ENCODE measurements at places on chromosomes 7 and 10. TPM values are rescaled to one million over a fixed set of nuclear protein-coding genes. Genes with fewer than 3 reads are reported as not detected.
A peak's percentile ranks its signal among the peaks of the same experiment; 100 is the strongest.

DNA sequence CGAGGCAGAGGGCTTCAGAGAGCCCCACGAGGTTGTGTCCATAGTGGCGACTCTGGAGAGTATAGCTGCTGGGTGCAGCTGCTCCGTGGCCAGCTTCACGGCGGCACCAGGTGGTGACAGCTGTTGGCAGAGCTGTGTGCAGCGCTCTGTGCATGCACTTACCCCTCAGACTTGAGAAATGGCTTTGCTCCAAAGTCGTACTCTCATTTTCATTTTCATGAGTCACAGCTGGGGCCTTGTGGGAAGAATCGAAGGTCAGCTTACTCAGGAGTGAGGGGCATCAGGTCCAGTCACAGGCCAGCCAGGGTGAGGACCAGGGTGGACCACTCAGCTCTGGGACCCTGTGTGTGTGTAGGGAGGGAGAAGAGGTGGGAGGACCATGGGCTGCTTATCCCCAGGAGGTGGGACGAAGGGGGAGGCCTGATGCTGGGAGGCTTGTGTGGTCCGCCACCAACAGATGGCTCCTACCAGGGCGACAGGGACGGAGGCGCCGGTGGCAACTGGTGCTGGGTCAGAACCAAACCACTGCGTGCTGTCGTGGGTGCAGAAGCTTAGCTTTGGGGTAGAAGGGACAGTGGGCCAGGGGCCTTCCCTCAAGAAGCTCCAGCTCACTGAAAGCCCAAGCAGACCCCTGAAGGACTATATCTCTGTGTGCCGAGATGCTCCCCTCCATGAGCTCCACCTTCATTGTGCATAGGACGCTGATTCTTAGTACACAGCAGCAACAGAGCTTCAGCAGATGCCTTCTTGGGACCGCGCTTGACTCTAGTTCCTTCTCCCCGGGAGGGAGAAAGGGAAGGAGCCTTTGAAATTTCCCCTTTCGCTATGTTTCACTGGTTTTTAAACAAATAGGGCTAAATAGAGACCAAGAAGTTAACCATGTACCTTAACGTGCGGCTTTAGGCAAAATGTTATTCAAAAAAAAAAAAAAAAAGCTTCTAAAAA lies 225.0 kb downstream of the CELF2 start:
- DNase-seq, result no peak

GRCh38 chr7:90584378-90584777 lies 11.7 kb upstream of the CDK14 start:
- no peak for DNase-seq

- DNase-seq, result no peak
These were observed 276.3 kb downstream of the ADARB2 start for GRCh38 chr10:1461016-1461415.

GRCh38 chr10:93293999-93294398 lies 188.1 kb downstream of the MYOF start:
- DNase-seq, result no peak

- no peak for DNase-seq
These were observed 187.1 kb downstream of the KIF20B start for GRCh38 chr10:89888321-89889070.

GRCh38 chr10:131576341-131577177 lies 265.0 kb upstream of the TCERG1L start:
- no peak for DNase-seq

- DNase-seq, result no peak
These were observed 12.1 kb downstream of the TFR2 start for GRCh38 chr7:100629117-100629716.

- peak; percentile 61 for DNase-seq
These were observed 43.7 kb downstream of the PPP1R3C start for GRCh38 chr10:91589015-91589657.

DNA sequence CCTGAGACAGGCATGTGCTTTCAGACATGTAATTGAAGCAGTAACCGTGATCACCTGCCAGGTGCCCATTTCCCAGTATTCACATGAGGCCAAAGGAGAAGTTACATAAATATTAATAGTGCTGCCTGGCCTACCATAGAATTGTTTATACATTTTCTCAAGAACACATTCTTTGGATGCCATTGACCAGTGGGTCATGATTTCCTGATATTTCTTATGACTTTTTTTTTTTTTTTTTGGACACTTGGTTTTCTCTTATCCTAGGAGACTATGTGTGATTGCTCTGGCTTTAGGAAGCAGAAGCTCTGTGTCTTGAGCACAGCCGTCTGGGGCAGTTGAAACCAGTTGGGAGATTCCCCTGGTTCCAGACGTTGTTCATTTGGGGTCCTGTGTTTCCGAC lies 143.9 kb upstream of the NPS start:
- no peak for DNase-seq

FAM107B gene
- total RNA-seq, result 45.1 TPM

RELN gene
- total RNA-seq, result 15.6 TPM

POLR2J2 gene
- 3.6 TPM for total RNA-seq

All from skin of body (tissue), 3 donors.